ENCODE measurements at places on chromosomes 4 and X.

- no peak for DNase-seq
These were observed 58.9 kb downstream of the NAF1 start for GRCh38 chr4:163107754-163108153.

DNA sequence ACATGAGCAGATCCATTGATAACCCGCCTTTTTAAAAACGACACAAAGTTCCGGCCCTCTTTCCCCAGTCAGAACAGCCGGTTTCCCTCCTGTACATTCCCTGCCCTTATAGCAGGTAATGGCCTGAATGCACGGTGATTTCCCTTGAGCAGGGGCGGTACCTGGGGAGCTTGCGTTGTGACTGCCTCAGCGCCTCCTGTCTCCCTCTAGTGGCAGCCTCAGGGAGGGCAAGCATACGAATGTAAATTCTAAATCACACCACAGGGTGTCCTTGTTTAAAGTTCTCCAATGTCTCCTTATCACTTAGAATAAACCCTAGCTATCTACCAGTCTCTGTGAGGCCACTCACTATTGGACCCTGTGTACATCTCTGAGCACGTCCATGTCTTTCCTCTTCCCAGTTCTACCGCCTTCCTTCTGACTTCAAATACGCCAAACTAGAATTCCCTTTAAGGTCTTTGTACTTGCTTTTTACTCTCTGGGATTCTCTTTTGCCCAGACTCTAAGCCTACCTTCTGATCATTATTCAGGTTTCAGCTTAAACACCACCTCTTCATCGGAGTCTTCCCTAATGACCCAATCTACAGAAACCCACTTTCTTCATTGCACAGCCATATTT lies 18.4 kb upstream of the LDB2 start:
- DNase-seq: peak; percentile 34

DNA sequence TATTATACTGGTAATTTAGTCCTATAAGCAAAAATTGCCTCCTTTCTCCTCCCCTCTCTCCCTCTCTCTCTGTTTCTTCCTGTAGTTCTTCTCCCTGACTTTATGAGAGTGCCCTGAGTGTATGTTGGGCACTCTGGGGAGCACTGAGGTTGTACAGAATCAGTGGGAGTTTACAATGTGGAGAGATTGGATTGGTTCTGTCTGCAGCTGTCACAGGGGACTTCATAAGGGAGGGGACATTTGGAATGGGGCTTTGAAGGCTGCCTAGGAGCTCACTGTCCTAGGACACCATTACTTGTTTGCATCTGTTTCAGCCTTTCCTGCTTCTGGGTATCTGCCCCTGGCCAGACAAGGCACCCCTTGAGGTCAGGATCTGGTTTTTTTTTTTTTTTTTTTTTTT lies 22.9 kb downstream of the SH3TC1 start:
- DNase-seq: no peak

DNA sequence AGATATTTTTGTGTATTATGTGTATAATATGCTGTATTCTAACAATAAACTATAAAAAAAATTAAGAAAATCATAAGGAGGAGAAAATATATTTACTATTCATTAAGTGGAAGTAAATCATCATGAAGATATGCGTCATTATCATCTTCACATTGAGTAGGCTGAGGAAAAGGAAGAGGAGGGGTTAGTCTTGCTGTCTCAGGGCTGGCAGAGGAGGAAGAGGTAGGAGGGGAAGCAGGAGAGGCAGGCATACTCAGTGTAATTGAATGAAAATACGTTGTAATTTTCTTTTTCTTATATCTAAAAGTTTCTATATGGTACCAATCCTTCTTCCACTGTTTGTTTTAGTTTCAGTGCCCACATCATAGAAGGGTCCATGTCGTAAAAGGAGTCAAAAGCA lies 9.8 kb upstream of the TMEM185A start:
- DNase-seq: no peak

GRCh38 chr4:156766846-156767245 lies 204.8 kb downstream of the PDGFC start:
- no peak for DNase-seq

DNA sequence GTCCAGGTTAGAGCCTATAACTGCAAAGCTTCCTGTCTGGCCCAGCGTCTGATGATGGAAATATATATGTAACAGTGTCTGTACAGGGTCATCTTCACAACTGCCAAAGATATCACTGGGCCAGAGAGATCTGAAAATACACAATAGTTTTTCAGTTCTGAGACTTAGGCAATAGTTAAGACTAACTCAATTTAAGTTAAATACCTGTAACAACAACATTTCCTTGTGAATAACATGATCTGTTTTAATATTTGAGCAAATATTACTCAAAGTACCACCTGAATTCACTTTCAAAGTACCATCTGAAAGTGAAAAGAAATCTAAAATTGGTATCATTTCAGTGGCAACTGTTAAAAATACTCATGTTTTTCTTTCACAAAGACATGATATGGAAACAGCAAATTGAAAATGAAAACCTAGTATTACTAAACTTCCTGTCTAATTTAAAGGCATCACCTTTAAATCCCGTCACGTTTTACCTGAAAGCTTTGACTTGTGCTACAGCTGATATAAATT lies 9.6 kb downstream of the ZAR1 start:
- no peak for DNase-seq

DNA sequence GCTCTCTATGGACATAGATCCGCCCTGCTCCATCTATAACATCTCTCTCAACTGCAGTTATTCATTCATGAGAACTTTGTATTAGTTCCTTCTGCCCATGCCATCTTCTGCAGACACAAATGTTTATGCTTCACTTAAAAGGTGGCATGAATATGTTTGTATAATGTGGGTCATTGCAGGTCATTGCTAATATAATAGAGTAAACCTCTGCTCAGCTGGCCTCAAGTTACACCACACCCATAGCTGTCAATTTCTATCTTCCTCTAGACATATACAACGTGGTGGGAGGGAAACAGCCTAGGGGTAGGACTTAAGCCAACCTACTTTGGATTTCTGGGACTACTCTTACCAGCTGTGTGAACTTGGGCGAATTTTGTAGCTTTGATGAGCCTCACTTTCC lies 129.8 kb downstream of the ATXN3L start:
- no peak for DNase-seq

- no peak for DNase-seq
These were observed 94.1 kb downstream of the GC start for GRCh38 chr4:71689822-71690221.

GRCh38 chr4:52714597-52715254 lies 36.5 kb downstream of the ERVMER34-1 start:
- no peak for DNase-seq

DNA sequence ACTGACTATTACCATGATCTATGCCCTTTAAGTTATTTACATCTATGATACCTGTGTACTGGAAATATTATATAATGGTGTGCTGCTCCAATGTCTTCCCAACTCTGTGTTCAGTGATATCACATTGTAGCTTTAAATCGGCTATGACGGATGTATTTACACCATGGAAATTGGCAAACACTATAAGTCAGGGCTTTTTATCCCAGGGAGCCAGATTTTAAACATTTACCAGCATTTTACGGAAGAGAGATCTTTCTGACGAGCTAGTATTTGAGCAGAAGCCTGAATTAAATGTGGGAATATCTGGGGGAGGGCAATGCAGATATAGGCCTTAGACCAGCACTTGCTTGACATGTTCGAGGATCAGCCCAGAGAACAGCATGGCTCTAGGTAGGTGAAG lies 7.7 kb upstream of the PGM2 start:
- DNase-seq: no peak

DNA sequence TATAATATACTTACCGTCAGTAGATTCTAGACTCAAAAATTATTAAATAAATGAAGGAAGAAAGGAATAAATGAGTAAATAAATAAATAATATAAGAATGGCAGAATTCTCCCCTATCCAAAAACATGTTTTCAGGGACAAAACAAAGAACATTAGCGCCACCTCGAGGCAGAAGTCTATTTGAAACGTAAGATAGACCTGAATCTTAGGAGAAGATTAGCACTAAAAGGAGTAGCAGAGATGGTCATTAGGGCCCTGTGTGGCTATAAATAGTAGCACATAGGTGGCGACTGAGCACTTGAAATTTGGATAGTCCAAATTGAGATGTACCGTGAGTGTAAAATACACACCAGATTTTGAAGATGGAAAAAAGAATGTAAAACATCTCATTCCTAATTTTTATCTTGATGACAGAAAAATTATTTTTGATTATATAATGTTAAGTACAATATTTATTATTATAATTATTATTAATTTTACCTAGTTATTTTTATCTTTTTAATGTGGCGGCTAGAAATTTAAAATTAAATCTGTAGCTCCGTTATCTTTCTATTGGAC lies 24.3 kb upstream of the SRD5A3 start:
- DNase-seq: peak; percentile 81

DNA sequence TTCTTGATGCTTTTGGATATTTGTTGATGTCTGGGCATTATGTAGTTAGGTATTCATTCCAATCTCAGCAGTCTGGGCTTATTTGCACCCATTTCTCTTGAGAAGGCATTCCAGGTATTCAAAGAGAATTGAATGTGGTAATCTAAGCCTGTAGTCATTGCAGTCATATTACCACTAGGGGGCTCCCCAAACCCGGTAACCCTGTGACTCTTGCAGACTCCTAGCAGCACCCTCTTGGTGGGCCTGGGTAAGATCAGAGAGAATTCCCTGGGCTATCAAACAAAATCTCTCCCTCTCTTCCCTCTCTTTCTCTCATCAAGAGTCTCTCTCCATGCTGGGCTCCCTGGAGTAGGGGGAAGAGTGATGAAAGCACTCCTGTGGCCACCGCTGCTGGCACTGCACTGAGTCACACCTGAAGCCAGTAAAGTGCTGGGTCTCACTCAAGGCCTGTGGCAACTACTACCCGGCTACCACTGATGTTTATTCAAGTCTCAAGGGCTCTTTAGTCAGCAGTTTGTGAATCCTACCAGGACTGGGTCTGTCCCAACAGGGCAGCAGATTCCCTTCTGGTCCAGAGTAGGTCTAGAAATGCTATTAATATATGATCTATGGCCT lies 187.7 kb upstream of the NUDT10 start:
- peak; percentile 41 for DNase-seq

DNA sequence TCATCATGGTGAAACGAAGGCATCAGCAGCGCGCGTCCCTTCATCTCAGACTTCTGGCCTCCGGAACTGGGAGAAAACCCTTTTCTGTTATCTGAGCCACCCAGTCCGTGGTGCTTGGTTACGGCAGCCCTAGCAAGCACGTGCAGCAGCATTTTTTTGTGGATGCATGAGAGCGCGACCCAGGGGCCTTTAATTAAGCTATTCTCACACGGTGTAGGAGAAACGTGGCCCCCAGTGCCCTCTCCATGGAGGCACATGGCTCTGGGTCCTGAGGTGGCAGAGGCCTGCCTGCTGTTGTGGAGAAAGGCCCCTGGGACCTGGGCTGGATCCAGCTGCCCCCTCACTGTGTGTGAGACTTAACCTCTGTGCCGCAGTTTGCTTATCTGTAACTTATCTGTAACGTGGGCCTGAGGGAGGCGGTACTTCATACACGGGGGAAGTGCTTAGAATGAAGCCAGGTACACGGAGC lies 9.5 kb downstream of the CLCN4 start:
- no peak for DNase-seq

DNA sequence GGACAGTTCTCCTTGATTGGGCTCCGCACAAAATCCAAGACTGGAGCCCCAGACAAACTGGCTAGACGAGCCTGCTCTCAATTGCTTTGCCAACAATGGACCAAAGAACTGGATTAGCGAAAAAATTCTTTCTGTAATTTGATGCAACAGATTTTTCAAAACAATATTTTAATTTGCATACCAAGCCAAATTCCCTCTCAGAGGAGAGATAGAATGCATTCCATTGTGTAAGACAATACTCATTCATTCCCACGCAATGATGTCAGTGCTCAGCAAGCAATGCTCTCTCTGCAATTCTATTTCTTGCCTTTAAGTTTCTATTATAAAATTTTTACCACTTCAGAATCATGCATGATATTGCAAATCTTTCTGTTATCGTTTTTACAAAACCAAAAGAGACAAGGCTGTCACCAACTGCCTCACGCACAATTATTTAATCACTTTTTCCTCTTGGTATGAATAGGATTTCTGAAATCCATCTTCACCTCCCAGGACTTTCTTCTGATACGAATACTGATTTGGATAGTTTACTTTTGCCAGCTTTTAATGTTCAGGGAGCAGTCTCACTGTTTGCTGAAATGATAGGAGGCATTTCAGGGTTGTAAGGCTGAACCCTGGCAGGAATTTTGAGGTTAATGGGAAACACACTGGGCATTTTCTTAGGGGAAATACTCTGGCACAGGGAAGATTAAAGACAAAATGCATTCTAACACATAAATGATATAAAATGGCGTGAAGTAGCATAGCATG lies 46.1 kb upstream of the HCCS start:
- DNase-seq: no peak

GRCh38 chr4:31362756-31363155 lies 642.6 kb downstream of the PCDH7 start:
- DNase-seq: no peak

DNA sequence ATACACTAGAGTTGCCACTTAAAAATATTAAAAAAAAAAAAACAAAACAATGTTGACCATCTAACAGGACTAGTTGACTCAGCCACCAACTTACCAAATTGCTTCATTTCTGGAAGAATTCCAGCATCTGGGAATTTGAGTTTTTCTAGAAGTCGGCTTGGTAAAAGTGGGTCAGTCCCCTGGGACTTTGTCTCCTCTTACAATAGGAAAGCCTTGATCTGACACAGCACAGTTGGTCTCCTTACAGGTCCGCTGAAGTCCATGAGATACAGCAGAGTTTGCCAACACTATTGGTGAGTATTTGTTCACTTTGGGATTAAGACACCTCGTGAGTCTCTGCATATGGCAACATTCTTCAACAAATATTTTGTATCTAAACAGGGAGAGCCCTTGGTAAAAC lies 18.2 kb upstream of the DDIT4L start:
- DNase-seq: no peak

- DNase-seq: no peak
These were observed 25.4 kb upstream of the GNRHR start for GRCh38 chr4:67779631-67780030.

- DNase-seq: no peak
These were observed 179.8 kb downstream of the SCFD2 start for GRCh38 chr4:53185869-53186585.

GRCh38 chr4:31791666-31792065 lies 1071.5 kb downstream of the PCDH7 start:
- DNase-seq: no peak

GRCh38 chr4:159398236-159398638 lies 295.4 kb downstream of the RAPGEF2 start:
- no peak for DNase-seq

- no peak for DNase-seq
These were observed 91.1 kb downstream of the RBM46 start for GRCh38 chr4:154872198-154872597.

GRCh38 chr4:101711590-101712260 lies 78.8 kb upstream of the BANK1 start:
- no peak for DNase-seq

DNA sequence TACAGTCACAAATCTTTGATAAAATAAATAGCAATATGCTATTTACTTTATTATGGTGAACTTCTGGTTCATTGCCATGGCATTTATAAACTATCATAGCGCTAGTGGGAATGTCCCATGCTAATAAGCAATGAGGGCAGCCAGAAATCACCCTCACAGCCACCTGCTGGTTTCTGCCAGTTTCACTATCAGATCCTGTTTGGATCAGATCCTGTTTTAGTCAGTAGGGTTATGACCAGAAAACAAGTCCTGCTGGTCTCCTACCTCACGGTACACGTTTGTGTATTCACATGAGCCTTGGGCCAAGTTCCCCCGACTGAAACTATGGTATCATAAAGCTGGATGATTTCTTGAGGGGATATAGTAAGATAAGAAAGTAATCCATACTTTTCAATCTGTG lies 17.7 kb downstream of the FOXR2 start:
- DNase-seq: no peak

Data from colonic mucosa (tissue), 4 donors.